ENCODE measurements at places on chromosomes 12 and 14. TPM values are rescaled to one million over a fixed set of nuclear protein-coding genes. Genes with fewer than 3 reads are reported as not detected.

The IRAK3 gene
- 67.9 TPM for total RNA-seq

The KRT82 gene
- not detected for total RNA-seq

The KRT80 gene
- 0.41 TPM for total RNA-seq

The SVOP gene
- total RNA-seq: not detected

The ARHGAP5 gene
- total RNA-seq: 93.3 TPM

The C12orf54 gene
- not detected for total RNA-seq

The TUNAR gene
- not detected for total RNA-seq

DNA sequence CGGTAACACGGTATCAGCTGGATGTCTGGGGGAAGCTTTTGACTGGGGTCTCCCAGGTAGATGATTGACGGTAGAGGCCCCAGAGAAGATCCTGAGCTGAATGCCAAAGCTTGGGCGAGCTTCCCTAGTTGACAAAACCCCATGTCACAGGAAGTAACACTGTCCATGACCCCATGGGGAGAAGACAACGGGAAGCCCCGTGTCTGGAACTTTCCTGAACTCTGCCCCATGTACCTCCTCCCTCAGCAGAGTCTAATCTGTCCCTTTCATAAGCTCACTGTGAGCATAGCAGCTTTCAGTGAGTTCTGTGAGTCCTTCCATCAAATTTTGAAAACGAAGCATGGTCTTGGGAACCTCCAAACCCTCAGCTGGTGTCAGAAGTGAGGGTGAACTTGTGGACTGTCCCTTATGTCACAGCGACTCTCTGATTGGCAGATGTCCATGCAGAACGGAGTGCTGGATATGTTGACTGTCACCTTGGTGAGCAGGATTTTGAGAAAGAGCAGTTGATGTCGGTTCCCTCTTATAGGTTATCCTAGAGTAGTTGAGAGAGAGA, 29.7 kb upstream of the BEGAIN start:
- DNase-seq: no peak

DNA sequence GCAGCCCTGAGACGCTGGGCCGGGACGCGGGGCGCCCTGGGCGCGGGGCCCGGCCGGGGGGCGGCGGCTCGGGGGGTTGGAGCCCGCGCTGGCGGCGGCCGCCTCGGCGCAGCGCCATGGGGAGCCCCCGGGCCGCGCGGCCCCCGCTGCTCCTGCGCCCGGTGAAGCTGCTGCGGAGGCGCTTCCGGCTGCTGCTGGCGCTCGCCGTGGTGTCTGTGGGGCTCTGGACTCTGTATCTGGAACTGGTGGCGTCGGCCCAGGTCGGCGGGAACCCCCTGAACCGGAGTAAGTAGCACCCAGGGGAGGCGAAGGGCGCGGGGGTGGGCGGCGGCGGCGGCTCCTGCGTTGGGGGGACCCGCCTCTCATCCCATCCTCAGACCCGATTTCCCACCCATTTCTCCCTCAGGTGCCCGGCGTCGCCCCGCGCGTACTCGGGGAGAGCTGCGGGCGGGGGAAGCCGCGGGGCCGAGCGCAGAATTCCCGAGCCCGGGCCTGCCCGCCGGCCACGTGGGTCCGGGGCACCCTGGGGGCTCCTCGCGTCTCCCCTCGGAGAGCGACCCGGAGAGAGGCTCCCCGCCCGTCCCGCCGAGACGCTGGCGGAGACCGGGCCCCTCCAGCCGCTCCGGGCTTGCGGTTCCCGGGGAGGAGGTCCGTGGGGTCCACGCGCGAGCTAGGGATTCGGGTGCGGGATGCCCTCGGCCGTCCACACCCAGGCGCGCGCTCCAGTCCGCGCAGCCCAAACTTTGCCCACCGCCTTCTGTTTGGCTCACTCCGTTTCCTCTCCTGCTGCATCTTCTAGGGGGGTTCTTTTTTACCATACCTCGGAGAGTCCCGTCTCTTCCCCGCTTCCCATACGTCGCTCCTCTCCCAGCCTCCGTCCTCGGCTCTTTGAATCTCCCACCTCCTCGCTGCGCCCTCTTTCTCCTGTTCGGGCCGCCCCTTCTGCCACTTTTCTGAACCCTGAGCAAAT, 807 bp downstream of the B4GALNT3 start:
- DNase-seq: no peak

GRCh38 chr14:91521061-91521640, 11.0 kb upstream of the PPP4R3A start:
- DNase-seq: no peak

DNA sequence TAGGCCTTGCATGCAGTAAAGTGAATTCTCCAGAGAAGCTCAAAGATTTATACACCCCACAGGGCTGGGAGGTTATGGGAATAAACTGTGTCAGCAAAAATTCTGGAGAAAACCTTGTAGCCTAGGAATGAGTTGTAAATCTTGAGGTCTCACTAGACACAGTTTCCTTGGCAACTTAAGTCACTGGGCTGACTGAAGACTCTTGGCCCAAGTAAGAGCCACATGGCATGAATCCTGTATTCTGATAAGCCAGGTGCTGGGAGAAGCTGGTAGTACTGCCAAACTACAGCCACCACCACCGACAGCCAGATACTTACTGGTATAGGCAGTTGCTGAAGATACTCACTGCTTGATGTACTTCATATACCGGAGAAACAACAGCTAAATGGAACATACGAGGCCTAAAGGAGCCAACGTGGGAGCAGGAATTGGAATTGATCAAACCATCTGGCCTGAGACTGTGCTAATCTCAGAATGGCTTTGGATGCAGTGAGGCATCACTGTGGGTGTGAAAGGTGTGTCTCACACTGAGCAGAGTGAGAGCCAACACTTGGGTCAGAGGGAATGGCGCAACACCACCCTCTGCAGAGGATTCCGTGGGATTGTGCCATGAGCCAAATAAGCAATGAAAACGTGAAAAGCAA, 102.8 kb upstream of the TMCC3 start:
- no peak for DNase-seq

DNA sequence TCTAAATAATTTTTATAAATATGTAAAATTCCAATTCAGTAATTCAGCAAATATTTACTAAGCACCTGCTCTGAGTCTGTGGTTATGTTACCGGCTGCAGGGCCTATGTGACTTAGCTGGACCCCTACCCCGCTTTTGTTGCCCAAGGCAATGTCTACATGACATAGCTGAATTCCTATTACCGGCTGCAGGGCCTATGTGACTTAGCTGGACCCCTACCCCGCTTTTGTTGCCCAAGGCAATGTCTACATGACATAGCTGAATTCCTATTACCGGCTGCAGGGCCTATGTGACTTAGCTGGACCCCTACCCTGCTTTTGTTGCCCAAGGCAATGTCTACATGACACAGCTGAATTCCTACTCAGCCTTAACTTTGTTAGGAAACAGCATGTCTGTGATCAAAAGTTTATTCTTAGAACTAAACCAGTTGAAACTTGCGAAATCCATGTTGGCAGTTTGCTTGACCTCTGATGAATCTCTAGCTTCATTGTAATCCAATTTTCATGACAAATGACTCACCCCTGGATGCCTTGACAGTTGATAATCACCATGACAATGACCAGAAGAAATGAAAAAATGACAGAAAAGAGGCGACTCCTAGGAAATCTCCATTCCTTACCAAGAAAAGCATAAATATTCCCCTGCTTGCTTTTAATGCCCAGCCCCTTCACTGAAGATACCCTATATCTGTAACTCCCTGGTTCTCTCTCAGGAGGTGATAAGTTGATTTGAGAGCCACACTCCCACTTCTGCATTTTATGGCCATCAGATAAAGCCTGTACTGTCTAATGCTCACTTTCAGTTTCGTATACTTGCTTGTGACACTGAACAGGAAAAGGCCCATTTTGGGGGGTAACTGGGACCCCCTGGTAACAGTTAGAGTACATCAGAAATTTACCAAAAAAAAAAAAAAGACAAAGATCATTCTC, 148.4 kb upstream of the SYT10 start:
- no peak for DNase-seq

DNA sequence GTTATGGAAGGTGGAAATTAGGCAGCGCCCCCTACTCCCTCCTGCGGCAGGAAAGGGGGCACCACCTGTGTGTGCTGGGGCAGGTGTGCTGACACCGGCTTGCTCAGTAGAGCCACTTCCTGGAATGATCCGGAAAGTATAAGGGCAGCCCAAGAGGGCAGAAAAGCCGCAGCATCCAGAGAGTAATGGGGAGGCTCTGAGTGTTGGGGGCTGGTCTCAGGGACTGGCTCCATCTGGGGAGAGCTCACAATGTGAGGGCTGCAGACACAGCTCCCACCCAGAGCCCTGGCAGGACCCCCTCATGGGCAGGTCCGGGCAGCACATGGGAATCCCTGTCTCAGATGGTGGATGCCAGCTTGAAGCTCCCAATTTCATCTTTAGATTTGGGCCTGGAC, 187.6 kb upstream of the C14orf180 start:
- no peak for DNase-seq

DNA sequence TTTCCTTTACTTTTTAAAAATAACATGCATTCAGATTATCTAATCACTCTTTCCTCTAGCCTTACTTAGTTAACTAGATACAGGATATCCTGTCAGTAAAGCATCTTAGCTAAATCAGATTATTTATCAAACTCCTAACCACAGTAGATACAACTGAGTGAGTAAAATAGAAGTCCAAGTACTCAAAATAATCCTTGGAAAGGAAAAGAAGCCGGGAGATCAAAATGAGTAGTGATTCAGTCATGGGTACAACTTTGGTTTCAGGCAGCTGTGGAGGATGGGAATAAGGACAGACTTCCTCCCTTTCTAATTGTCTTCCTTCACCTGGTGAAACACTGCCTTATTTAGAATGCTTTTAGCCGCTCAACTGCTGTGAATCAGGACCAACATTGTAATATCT, 29.4 kb downstream of the GNG2 start:
- DNase-seq: no peak

- no peak for DNase-seq
Observed at GRCh38 chr14:99234355-99234754, 37.6 kb downstream of the BCL11B start.

DNA sequence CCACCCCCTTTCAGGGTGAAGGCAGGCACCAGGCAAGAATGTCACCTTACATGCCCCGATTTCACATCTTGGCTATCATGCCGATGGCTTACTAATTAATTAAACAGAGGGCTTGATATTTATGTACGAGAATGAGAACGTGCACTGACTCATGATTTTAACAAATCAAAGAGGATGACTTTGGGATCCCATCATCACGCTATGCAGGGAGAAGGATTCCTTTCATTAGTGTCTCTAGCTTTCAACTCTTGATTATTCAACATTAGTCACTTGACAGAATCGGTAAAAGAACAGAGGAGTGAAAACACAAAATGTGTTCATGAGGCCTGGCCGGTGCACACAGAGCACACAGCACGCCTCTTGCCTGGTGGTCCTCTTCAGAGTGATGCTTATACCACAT, 80.6 kb downstream of the PRKAB1 start:
- DNase-seq: no peak

DNA sequence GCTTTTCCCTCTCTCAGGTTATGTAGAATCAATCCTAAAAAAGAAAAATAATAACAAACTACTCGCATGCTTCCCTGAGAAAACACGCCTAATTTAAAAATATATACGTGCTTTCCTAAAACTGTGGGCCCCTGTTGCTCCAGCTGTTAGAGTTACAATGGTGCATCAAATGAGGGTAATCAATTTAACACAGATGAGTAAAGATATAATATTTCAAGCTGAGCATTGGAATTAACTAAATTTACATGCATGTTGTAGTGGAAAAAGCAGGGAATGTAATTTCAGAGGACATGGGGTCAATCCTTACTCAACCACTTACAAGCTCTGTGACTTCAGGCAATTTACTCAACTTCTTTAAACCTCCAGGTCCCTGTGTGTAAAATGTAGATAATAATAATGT, 22.4 kb upstream of the LGR5 start:
- DNase-seq: no peak

DNA sequence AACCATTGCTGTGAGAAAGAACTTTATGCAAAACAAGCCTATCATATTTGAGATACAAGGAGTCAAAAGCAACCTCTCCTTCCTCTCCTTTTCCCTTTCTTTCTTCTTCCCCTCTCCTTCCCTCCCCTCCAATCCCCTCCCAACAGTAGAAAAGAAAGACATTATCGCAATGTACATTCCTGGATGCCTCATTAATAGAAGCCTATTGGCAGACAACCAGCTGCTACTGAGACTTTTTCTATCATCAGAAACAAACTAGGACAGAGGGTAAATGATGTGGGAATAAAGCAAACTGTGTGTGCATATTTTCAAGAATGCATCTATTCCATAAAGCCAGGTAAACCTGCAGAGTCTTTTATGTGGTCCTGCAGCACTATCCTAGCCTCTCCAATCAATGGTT, 237.2 kb downstream of the ITPR2 start:
- no peak for DNase-seq

DNA sequence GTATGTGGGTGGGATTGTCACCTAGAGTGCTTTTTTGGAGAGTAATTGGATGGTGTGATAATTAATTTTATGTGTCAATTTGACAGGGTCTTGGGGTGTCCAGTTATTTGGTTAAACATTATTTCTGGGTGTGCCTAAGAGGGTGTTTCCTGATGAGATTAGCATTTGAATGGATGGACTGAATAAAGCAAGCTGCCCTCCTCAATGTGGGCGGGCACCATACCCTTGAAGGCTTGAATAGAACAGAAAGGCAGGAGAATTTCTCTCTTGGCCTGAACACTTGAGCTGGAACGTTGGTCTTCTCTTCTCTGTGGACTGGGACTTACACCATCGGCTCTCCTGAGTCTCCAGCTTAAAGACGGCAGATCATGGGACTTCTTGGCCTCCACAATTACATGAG, 28.8 kb upstream of the TCL1B start:
- no peak for DNase-seq

DNA sequence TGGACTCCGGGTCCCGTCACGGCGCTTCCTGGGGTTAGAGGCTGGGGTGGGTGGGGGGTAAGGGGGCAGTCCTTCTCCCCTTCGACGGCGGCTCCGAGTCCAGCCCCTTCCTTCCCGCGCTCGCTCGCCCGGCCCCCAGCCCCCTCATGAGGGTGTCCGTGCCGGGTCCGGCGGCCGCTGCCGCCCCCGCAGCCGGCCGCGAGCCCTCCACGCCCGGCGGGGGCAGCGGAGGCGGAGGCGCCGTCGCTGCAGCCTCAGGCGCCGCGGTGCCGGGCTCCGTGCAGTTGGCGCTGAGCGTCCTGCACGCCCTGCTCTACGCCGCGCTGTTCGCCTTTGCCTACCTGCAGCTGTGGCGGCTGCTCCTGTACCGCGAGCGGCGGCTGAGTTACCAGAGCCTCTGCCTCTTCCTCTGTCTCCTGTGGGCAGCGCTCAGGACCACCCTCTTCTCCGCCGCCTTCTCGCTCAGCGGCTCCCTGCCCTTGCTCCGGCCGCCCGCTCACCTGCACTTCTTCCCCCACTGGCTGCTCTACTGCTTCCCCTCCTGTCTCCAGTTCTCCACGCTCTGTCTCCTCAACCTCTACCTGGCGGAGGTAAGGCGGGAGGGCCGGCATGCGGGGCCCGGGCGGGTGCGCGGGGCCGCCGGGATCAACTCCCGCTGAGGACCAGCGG, 500 bp downstream of the GPR137C start:
- no peak for DNase-seq

DNA sequence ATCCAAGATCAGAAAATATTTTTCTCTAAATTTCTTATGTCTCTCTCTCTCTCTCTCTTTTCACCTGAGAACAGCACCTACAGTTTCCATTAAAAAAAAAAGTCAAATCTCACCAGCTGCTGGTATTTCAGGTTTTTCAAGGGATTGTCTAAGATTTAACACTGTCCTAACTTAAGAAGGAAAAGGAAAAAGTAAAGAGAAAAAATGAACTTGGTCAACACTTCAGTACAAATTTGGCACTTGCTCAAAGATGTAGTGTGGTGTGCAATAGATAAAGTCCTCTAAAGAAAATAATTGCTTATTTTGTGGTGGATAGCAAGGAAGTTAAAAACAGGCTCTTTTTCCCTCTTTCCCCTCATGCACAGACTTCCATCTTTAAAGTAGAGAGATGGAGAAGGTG, 416.2 kb downstream of the SOX5 start:
- DNase-seq: no peak
